ENCODE measurements at places on chromosomes 12 and 14.

- no peak for DNase-seq
Measured at GRCh38 chr12:123142921-123143735, 7.8 kb downstream of the PITPNM2 start.

DNA sequence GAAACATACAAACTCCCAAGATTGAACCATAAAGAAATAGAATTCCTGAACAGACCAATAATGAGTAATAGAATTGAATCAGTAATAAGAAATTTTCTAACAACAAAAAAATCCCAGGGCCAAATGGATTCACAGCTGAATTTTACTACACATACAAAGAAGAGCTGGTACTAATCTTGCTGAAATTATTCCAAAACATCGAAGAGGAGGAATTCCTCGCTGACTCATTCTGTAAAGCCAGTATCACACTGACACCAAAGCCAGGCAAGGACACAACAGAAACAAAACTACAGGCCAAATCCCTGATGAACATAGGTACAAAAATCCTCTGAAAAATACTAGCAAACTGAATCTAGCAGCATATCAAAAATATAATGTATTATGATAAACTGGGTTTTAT is 367.8 kb upstream of the CLEC14A start:
- no peak for DNase-seq

DNA sequence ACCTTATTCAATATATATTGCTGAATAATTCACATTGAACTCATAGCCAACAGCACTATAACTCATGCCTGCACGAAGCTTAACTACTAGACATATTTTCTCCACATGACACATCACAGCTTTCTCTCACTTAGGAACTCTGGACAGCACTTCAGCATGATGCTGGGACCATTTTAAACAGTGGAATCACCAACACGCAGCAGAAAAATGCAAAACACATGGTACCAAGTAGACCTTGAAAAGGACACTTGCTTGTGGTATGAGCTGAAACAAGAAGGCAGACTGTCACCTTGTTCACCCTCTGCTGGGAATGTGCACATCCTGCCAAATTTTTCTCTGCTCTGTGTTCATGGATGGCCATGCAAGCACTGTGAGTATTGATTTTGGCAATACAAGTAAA is 34.8 kb upstream of the CD9 start:
- DNase-seq, result no peak

GRCh38 chr14:56708704-56709103 is 101.6 kb downstream of the OTX2 start:
- DNase-seq, result no peak

- no peak for DNase-seq
Measured at GRCh38 chr12:129700036-129700435, 203.8 kb downstream of the TMEM132D start.

GRCh38 chr12:20561871-20562270 is 133.3 kb upstream of the SLCO1C1 start:
- no peak for DNase-seq

DNA sequence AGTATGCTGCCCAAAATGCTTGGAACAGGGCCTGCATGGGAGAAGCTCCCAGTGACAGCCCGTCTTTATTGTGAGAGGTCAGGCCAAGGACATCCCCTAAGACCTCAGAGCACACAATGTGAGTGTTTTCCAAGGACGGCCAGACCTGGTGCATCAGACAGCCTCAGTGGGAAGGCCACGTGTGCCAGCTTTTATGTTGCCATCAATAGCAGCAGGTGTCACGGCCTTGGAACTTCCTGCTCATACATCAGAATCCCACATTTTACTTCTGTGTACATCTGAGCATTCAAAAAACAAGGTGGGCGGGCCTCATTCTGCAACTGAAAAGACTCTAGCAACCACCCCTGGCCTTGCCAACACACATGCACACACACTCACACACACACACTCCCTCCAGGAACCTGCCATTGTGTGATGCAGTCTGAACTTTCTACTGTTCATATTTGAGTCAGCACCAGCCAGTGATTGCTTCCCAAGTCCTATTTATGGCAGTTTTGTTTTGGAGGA is 753.1 kb upstream of the TBX3 start:
- DNase-seq, result no peak

GRCh38 chr12:65434737-65435136 is 156.3 kb downstream of the MSRB3 start:
- DNase-seq, result no peak

- no peak for DNase-seq
Measured at GRCh38 chr12:101813117-101813516, 17.6 kb downstream of the GNPTAB start.

DNA sequence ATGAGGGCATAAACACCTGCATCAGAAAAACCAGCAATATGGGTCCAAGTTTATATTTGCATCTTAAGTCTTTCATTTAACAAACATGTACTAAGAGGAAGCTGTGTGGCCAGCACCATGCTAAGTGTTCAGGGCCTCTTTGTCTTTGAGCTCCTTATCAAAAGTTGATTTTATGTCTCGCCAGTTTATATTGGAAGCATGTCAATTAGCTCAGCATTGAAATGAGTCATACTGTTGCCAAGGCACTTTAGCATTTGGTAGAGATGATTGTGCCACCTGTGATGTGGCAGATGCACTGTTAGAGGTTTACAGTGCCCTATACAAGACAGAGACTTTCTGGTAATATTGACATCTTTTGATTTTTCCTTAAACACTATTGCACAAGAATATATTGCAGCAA is 68.5 kb downstream of the BHLHE41 start:
- DNase-seq, result no peak

GRCh38 chr14:35701531-35701930 is 107.6 kb downstream of the RALGAPA1 start:
- no peak for DNase-seq

DNA sequence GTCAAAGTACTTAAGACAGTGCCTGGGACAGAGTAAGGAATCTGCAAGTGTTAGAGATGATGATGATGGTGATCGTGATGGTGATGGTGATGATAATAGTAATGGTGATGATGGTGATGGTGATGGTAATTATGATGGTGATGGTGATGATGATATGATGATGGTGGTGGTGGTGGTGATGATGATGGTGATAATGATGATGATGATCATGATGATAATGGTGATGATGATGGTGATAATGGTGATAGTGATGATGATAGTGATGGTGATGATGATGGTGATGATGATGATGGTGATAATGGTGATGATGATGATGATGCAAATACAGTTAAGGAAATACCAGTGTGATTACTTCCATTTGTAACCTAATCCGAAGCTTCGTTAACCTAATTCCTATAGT is 5.2 kb upstream of the TMEM132C start:
- no peak for DNase-seq

- DNase-seq, result no peak
Measured at GRCh38 chr12:57579677-57580465, 11.1 kb upstream of the PIP4K2C start.

- DNase-seq, result no peak
Measured at GRCh38 chr12:26648584-26648983, 184.4 kb downstream of the ITPR2 start.

DNA sequence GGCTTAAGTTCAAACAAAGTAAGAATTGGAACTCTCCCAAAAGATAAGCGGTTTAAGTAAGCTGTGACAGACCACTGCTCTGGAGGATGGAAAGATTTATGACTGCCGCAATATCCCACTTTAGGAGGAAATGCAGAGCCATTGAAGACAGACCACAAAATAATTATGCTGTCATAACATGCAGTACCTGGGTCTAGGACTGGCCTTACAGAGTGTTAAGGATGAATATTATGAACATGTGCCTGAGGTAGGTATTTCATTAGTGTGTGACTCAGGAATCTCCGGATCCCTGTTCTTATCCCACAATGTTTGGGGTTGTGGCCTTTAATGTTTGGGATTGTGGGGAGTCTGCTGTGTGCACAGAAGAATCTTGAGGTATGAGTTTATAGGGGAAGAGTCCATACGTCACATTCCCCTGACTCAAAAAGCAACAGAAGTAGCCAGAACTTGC is 114.9 kb downstream of the SAMD4A start:
- DNase-seq, result no peak

DNA sequence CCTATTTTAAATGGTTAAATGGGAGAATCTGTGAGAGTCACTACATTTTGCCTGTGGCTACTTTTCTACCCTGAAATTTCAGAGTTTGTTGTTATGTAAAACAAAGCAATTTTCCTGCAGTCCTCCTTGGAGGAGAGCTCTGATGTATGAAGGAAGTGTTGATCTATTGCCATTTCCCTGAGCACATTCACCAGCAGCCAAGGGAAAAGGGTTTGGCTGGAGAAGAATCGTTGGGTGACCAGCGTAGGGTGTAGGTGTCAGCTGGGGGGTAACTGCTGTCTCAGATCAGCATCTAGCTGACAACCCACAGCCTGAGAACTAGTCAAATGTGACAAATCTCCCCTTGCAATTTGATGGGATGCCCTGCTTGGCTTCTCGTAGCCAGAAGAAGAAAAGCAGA is 230.5 kb downstream of the PDZRN4 start:
- no peak for DNase-seq

- no peak for DNase-seq
Measured at GRCh38 chr12:118763234-118763633, 218.1 kb upstream of the SRRM4 start.

- DNase-seq, result no peak
Measured at GRCh38 chr14:101071493-101071906, 168.0 kb upstream of the RTL1 start.

GRCh38 chr12:49428793-49429192 is 61.5 kb downstream of the SPATS2 start:
- no peak for DNase-seq

DNA sequence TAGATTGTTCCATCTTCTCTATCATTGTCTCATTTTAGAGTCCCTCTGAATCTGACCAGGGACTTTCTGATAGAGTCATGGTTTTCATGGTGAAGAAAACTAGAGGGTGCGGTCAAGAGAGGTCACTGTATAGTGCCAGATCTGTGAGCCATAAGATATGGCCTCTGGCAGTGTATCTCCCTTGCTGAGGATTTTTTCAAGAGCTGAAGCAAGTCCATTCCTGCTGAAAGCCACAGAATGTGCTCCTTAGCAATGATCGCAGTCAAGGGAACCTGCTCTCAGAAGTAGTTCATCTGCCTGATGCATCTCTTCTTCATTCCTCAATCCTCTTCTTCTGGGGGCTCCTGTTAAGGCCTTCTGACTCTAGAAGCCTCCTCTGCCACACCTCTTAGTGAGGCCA is 405.2 kb downstream of the EGLN3 start:
- no peak for DNase-seq

- no peak for DNase-seq
Measured at GRCh38 chr14:55701638-55702037, 121.6 kb downstream of the KTN1 start.

DNA sequence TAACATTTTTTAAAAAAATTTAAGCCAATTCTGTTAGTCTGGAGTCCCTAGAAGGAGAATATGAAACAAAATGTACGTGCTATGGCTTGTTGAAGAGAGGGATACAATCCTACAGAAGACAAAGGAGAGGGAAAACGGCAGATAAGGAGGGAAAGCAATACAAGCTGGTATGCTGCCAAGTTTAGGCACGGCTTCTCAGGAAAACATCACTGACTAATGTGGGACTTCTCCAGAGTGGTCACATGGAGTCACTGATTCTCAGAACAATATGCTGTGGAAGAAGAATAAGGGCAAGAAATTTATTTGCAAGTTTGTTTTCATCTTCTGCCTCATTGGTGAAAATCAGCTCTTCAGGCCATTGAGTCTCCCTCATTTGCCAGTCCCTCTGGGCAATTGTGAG is 22.9 kb upstream of the NR1H4 start:
- DNase-seq, result no peak

GRCh38 chr12:73531752-73532151 is 1005.9 kb upstream of the ATXN7L3B start:
- DNase-seq, result no peak

DNA sequence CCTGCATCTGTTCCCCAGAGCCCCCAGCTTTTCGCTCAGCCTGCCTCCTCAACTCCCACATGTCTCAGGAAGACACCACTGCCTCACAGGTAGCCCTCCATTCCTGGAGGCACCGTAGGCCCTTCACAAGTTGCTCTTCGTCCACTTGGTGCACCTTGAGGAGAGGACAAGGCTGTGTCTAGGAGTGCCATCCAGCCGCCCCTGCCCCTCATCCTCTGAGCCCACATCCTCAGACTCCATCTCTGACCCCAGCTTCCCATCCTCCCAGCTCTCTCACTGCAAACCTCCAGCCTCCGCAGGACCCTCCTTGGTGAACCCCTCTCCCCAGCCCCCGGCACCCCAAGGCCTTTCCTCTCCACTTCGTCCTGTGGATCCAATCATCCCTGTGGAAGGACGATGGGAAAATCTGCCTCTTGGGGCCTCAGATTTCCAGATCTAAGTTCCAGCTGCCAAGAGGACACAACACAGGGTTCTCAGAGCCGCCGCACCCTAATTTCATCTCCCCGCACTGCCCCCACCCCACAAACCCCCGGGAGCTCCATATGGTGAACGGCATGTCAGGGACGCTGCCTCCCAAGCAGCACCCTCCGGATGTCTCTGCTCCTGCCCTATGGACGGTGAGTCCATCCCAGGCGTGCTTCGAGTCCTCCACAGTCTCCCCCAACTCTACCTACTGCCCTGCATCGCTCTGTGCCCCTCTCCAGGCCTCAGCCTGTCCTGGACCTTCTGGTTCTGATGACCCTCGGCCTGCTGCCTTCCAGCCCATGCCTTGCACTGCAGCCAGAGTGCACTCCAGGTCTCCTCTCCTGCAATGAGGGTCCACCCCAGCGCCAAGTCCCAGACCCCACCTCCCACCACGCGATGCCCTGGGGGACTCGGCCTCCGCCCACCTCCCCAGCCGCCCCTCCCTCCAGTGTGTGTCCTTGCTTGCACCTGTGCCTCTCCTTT is 314.1 kb upstream of the DIO3 start:
- DNase-seq, result no peak

DNA sequence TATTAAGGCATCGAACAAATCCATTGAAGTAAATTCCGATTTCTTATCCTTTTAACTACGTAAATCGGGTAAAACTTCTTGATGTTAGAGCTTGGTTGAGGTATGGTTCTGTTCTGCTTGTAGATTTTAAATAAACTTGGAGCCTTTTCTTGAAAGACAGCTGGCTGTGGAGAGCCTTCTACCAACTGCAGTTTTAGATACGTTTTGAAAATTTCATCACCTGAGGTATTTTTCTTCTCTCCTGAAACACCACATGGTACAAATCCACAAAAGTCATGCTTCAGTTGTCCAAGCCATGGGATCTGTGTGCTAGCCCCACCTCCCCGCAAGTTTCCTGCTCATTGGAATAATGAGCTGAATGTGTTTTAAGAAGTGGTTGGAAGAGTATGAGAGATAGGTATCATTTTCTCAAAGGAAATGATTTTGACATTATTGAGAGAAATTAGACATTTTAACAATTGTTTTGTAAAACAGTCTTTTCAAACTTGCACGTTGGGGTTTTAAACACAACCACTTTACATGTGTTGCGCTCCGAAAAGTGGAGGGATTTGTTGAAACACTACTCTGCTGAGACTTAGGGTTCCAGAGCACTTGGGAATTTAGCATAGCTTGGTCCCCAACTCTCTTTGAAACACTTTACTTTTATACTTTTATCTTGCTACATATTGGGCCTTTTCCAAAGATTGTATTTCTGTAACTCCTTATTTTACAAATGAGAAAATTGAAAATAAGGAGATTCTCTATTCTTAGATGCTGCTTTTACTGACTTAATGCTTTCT is 1.4 kb downstream of the PPM1A start:
- DNase-seq, result no peak
